CD8-positive, alpha-beta T cell (primary cell): ENCODE measurements at places on chromosomes 7 and 10.
A peak's percentile ranks its signal among the peaks of the same experiment; 100 is the strongest.

GRCh38 chr7:107712896-107713295 lies 31.0 kb upstream of the CBLL1 start:
- DNase-seq = no peak

- no peak for DNase-seq
These were observed 964 bp downstream of the FRMD4A start for GRCh38 chr10:14329746-14330173.

DNA sequence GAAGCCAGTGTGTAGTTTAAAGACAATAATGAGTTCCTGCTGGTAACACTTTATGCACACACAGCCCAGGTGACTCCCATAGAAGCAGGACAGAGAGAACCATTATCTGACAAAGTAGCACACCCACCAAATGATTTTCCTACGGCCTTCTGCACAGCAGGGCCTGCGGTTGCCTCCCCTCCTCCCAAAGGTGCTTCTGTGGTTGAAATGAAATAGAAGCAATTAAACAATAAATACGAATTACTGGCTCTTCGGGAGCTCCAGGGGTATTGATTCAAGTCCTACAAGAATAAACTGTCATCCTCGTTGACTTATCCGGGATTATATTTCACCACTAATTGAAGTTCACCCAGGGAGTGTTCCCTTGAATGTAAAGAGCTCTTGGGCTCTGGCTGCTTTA lies 172.1 kb downstream of the ACTR3B start:
- DNase-seq = no peak

DNA sequence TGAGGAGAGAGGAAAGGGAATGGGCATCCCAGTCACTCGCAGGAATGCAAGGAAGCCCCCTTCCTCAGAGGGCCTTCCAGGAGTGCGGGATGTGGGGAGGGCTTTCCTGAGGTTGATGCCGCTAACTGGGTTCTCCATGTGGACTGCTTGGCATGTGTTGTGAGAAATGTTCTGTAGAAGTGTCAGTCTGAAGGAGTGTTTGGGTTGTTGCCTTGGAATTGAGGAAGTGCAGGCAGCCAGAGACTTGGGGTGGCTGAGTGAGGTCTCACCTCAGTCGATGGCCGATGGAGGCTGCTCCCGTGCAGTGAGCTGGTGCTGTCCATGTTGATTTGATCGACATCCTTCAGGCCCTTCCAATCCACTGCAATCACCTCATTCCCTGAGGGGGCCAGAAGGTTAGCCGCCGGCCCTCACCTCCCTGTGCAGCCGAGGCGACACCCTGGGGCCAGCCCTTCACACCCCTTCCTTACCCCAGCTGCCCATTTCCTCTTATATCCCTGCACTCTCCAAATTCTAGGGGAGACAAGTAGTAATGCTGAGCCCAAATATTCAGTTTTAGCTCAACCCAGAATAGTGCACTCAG lies 2.7 kb downstream of the FAM131B start:
- DNase-seq = no peak

DNA sequence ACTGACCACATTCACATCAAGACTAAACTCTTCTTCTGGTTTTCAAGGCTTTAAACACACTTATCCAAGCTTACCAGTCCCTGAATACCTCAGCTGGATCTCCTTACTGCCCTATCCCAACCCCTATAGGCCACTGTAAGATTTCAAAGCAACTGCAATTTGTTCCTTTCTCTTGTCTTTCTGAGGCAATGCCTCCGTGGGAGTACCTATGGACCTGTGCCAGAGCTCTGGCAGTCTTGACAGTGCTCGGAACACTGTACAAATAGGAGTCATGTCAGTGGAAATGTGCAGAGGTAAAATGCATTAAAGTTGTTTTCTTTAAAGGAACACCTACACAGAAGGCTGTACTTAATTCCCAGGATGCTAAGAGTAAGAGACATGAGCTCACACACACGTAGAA lies 124.7 kb downstream of the CNOT4 start:
- no peak for DNase-seq

GRCh38 chr10:76403912-76404311 lies 972.5 kb downstream of the LRMDA start:
- DNase-seq = no peak

- no peak for DNase-seq
These were observed 18.6 kb downstream of the MINDY3 start for GRCh38 chr10:15841696-15842095.

- no peak for DNase-seq
These were observed 41.0 kb upstream of the ZNF518A start for GRCh38 chr10:96089116-96089515.

- no peak for DNase-seq
These were observed 3.2 kb downstream of the TRPV6 start for GRCh38 chr7:142882338-142882678.

GRCh38 chr7:134184767-134185166 lies 57.6 kb downstream of the LRGUK start:
- DNase-seq = no peak

DNA sequence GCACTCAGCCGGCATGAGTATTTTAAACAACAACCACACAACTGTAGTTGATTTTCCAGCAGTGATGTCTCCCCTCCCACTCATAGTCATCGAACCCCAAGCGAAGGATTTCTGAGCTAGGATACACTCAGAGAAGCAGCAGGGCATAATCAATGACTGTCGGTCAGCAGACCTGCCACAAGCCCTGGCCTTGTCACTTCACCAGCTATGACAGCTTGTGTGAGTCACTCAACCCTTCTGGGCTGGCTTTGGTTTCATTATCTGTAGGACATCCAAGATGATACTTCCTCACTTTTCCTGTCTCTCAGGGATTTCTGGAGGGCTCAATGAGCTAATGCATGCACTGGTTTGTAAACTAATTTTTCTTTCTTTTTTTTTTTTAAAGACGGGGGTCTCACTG lies 22.0 kb upstream of the UBE3C start:
- DNase-seq = no peak

DNA sequence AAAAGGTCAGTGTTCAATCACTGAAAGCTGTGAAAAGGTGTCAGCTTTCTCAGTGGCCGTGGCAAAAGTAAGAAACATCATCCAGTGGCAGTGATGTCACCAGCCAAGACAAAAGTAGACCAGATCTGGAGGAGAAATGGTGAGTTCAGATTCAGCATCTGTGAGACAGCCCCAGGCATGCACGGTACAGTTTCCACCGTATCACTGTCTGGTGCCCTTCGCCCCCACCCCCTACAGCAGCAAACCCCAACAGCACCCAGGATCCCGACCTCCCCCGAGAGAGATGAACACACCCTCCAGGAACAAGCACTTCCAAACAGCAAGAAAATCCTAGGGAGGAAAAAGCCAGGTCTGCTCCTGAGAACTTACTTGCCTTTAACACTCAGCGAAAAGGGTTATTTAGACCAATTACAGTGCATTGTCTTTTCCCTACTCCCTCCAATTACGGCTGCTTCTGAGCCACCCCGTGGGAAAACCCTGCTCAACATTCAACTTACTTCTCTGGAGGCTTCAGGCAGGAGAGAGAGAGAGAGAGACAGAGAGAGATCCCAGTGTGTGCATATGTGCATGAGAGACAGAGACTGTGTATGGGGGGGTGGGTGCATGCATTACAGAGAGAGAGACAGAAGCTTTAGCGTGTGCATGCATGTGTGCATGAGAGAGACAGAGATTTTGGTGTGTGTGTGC lies 189.6 kb downstream of the GRID1 start:
- DNase-seq = no peak

DNA sequence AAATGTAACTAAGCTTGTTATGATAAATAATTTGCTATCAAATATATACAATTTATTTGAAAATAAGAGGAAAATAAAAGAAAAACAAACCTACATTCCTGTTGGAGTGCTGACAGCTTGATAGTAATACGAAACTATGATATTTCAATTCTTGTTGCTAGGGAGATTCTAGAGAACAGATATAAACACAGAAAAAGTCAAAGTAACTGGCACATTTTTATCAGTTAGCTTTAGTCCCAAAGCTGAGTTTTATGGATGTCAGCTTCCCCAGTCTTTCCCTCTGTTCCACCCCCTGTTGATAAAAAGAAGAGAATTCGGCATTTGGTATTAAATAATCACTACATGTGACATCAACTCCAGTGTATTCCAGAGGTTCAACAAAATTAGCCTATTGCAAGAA lies 1134.0 kb downstream of the XPNPEP1 start:
- no peak for DNase-seq

DNA sequence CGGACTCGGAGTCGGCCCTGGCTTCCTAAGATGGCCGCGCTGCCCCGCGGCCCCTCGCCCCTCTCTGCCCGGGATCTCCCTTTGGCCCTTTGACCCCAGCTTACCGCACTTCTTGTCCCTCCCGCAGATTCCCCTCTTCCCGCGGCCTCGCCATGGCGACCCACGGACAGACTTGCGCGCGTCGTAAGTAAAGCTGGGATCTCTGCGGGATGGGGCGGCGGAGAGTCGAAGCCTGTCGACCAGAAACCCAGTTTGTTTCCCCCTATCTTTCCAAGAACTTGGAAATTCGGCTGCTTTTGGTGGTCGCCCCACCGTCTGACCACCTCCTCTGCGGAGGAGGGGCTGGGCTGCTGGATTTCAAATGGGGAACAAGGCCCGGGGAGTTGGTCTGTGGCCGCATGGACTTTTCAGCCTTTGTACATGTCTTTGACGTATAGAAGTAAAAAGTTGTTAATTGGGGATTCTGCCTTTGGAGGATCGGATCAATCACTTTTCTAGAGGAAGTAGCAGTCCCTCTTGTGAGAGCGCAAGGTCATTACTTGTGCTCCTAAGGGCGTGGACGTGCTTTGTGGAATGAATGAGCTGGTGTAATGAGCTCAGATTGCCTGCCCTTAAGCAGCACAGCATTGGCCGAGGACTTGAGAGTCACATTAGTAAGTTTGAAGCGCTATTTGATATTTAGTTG lies 553 bp downstream of the VDAC2 start:
- DNase-seq = peak; percentile 31

DNA sequence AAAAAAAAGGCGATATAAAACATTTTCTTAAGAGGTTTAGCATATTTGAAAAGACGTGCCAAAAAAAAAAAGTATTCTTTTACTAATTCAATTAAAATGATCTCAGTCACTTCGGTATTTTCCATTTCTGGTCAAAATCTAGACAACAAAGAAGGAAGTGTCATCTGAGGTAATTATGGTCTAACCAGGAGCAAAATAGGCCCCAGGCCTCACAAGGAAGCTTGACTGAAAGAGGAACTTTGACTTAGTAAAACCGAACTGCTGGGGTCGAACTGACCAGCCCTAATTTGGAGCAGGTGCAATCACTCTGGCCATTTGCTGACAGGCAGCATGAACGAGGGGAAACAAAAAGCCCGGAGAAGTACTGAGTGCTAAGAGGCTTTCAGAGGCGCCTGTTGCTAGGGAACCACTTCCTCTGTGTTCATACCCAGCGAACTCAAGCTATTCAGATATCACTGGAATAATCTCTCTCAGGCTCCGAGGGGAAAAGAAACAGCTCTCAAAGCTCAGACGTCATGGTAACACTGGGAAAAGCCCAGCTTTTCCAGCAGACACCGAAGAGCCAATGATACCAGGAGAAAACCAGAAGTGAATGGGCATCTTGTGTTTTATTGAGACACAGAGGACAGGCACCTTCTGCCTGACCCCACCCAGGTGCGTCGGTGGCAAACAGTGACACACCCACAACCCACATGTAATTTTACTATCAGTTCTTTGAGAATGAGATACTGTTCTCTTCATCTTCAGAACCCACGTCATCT lies 126.5 kb downstream of the FAM107B start:
- peak; percentile 60 for DNase-seq

- no peak for DNase-seq
These were observed 100.1 kb downstream of the HIP1 start for GRCh38 chr7:75638594-75639070.

- DNase-seq = no peak
These were observed 8.2 kb downstream of the LOXL4 start for GRCh38 chr10:98259606-98260315.

DNA sequence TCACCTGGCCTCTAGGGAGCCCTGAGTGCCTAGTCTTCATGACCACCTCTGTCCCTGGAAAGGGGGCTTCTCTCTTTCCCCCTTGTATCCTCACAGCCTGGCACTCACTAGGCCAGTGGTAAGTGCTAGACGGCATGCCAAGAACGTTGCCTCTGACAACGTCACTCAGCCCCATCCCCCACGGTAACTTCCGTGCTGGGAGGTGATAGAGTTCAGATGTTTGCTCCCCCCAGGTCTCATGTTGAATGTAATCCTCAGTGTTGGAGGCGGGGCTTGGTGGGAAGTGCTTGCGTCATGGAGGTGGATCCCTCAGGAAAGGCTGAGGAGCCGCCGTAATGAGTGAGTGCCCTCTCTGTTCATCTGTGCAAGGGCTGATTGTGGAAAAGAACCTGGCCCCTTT lies 343.3 kb upstream of the MKI67 start:
- DNase-seq = no peak

- peak; percentile 54 for DNase-seq
These were observed 11.9 kb upstream of the XPNPEP1 start for GRCh38 chr10:109934958-109935793.

- no peak for DNase-seq
These were observed 7.8 kb upstream of the UBE2D1 start for GRCh38 chr10:58326967-58327381.

DNA sequence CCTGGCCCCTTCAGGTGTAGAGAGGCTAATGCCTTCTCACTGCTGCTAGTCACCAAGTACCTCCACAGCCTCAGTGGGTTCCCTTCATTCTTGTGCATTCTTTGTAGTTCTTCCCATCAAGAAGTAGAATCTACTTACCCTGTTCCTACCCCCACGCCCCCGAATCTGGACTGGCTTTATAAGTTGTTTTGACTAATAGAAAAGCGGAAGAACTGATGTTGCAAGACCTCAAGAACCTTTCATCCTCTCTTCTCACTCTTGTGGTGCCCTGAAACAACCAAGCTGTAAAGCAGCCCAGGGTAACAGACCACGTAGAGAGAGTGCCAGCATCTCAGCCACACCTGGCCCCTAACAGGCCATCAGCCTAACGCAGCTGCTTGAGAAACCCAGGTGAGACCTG lies 23.2 kb upstream of the LAMB1 start:
- no peak for DNase-seq

GRCh38 chr10:82191653-82192052 lies 316.7 kb downstream of the NRG3 start:
- no peak for DNase-seq

DNA sequence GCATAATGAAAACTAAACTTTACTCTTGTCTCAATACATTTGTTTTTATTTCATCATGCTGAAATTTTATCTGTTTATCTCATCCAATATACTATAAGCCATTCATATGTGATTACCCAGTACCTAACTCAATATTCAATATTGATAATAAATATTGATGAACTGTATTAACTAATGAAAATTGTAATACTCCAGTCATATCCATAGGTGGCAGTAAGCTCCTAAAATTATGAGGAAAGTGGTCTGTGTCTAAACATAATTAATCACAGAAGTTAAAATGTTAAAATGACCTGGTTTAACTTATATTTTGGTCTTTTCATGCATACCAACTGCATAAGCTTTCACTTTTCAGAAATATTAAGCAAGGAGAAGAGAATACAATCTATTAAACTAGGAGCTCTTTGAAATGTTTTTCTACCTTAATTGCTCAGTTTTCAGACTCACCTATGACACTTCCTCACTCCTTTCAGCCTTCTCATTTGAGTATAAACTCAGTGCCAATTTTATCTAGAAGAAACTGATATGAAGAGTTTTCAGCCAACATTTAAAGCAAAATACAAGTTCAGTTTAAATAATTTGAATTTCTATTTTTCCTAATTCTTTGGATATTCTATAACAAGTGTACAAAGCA lies 30.5 kb upstream of the VWDE start:
- DNase-seq = no peak

- no peak for DNase-seq
These were observed 60.2 kb downstream of the PAXIP1 start for GRCh38 chr7:154942691-154943090.

- no peak for DNase-seq
These were observed 654.9 kb downstream of the KCNMA1 start for GRCh38 chr10:76982671-76983070.
